ENCODE measurements at places on chromosomes 11 and 22.

DNA sequence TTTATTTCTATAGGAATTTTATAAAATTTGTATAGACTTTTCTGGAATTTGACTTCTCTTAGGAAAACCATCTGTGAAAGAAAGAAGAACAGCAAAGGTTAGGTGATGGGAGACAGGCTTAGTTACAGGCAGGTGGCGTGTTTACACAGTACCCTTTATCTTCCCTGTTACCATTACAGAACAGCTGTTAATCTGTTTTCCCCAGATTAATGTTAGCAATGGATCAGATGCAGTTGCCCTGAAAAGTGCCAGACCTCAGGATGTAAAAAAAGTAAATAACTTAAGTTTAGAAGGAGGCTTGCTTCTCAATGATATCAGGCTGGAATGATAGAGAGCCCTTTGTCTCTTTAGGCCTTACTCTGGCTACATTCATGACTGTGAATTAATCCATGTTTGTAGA, 1186.5 kb upstream of the TENM4 start:
- H3K27ac ChIP-seq, result no peak overlapping the region
- peaks cover 5% of the 10 kb centered on the region for H3K4me1 ChIP-seq
- DNase-seq, result no peak
- H3K27me3 ChIP-seq, result no peaks in the 10 kb centered on the region

DNA sequence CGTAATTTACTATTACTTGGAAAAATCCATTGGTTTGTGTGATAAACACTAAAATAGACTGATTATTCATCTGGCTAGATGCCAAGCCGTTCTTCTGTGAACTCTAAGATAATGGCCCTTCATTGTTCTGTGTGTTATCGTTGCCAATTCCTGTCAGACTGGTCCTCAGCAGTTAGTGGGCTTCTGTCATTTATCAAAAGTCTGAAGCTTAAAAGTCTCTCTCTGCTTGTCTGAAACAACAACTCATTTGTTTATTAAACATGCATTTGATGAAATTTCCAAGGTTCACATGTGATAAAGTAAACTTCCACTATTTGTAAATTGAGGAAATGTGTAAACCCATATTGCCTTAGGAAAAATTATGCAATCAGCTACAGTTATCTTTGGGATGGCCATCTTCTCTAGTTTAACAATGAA, 21.1 kb upstream of the RDX start:
- H3K4me1 ChIP-seq, result peaks cover 32% of the 10 kb centered on the region
- no peak for DNase-seq

- DNase-seq, result no peak
- no peak overlapping the region for H3K27ac ChIP-seq
- H3K36me3 ChIP-seq, result peaks cover under 1% of the 10 kb centered on the region
- no peaks in the 10 kb centered on the region for H3K4me1 ChIP-seq
- no peak overlapping the region for H3K4me3 ChIP-seq
These were observed 114.3 kb downstream of the PHF21B start for GRCh38 chr22:44895296-44896055.

DNA sequence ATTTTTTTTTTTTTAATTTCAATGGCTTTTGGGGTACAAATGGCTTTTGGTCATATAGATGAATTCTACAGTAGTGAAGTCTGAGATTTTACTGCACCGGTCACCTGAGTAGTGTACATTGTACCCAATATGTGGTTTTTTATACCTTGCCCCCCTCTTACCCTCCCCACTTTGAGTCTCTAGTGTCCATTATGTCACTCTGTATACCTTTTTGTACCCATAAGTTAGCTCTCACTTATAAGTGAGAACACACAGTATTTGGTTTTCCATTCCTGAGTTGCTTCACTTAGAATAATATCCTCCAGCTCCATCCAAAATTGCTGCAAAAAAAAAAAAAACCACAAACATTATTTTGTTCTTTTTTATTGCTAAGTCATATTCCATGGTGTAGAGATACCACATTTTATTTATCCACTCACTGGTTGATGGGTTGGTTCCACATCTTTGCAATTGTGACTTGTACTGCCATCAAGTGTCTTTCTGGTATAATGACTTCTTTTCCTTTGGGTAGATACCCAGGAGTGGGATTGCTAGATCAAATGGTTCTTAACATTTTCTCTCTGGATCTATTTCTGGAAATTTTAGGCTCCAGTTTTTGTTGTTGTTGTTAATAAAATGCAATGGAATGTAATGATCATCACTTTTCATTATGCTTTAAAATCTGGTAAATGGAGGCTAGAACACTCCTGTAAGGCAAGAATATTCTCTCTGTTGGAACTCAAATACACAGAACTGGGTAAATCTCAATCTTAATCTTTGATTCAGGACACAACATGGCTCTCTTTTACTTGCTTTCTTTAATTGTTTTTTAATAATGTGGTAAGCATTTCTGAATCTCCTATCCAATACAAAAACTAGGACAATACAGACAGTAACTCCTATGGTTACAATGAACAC, 10.3 kb downstream of the NEAT1 start:
- DNase-seq, result no peak
- peak overlapping the region; percentile 77 for H3K27ac ChIP-seq
